ENCODE measurements at places on chromosomes 11 and 22.
A peak's percentile ranks its signal among the peaks of the same experiment; 100 is the strongest.

DNA sequence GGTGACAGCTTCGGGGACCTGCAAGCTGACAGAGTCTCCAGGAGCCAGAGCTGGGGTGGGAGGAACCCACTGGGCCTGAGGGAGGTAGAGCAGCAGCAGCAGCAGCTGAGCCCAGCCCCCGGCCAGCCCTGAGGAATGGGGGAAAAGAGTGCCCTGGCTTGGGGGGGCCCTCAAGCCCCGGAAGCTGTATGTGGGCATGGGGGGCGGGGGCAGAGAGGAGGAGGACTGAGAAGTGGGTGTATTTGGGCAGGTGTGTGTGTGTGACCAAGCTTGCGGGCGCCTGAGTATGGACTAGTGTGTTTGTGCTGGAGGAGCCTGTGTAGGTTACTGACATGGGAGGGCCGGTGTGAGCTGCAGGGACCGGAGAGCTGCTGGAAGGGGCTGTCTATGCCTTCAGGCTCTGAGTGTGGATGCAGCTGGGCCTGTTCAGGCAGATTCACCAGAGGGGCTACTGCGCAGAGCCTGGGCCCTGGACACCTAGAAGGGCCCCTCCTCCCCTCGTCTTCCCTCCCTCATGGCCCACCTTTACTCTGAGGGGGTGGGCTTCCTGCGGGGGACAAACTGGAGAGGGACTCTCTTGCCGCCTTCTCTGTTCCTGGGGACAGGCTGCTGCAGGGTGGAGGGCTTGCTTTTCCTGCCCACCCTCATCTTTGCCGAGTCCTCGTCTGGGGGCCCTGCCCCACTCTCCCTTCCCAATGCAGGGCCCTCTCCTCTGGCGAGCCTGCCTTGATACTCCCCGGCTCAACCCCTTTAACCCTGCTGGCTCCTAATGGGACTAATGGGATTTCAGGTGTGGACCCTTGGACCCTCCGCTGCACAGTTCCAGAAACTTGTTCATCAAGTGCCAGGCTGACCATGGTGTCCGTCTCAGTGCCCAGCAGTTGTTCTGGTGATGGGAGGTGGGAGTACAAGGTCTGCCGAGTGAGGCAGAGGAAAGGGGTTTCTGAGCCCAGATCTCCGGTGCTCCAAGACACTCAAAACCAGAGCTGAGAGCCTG is 28.2 kb downstream of the ST3GAL4 start:
- DNase-seq = no peak

GRCh38 chr11:93542811-93543229 is 371 bp downstream of the SMCO4 start:
- peak; percentile 26 for DNase-seq

DNA sequence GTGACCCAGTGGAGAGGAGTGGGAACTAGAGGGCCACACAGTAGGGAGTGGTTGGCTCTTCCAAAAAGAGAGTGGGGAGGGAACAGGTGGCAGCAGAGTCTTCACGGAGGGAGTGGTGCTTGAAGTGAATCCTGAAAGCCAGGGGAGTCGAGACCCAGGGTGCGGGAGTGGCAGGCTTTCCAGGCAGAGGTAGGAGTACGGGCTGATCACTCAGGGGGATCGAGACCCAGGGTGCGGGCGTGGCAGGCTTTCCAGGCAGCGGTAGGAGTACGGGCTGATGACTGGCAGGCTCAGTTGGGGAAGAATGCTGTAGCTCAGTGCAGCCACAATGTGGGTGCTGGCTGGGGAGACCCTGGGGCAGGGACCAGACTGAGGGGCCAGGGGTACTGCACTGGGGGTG is 148.2 kb downstream of the TBC1D22A start:
- DNase-seq = no peak

DNA sequence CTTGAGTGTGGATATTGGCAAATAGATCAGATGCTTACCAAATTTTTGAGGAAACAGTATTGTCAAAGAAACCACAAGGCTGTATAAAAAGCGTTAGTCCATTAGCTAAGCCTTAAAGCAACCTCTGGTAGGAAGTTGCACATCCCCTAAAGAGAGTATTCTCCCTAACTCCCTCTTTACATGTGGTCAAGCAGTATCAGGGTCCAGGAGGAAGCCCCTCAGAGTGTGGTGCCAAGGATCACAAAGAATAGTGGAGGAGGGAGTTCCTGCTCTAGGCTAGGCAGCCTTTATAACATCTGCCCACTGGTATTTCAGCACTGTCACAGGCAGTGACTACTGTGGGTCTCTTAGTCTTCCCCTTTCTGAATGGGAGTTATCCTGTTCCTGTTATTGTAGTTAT is 18.8 kb upstream of the AMPD3 start:
- DNase-seq = no peak

DNA sequence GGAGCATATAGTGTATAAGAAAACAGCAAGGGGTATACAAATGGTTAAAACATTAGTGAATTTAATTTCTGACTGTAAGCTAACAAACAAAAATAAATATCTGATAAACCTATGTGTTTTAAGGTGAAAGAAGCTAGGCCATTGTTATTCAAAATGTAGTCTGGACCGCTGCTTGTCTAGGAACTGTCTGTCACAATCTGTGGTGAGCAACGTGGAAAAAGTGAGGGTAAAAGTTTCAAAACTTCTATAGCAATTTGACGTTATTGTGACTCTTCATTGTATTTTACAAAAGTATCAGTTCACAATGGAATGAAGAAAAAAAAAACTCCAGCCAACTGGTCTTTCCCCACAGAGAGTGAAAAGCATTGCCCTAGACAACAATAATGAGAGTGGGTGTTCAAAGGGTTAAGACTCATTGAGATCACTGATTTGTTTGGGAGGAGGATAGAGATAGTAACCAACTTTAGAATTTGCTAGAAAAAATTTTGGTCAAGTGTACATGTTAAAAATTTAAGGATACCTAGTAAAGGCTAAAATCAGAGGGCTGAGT is 79.1 kb downstream of the UVRAG start:
- no peak for DNase-seq
